Bronchus fibroblast of lung (primary cell): ENCODE measurements at places on chromosomes 2 and 18. TPM values are rescaled to one million over a fixed set of nuclear protein-coding genes. Genes with fewer than 3 reads are reported as not detected.

NHEJ1 gene
- 16.3 and 18.6 TPM in 2 replicates for total RNA-seq

KDM3A gene
- 4.8 and 7.2 TPM in 2 replicates for total RNA-seq

CABYR gene
- total RNA-seq = 6.7 and 7.6 TPM in 2 replicates

TRIM43 gene
- total RNA-seq = not detected in 2 replicates

CD207 gene
- total RNA-seq = not detected in 2 replicates

UGT1A5 gene
- not detected in 2 replicates for total RNA-seq

CCDC150 gene
- 1.6 and 4.4 TPM in 2 replicates for total RNA-seq

MC2R gene
- total RNA-seq = not detected in 2 replicates

CRACDL gene
- under 0.01 TPM in 1 of 2 replicates, not detected in the other for total RNA-seq

GAREM2 gene
- total RNA-seq = 0.34 and 0.45 TPM in 2 replicates

MYO3B gene
- under 0.01 TPM in 1 of 2 replicates, not detected in the other for total RNA-seq

PSTPIP2 gene
- 7.1 and 7.6 TPM in 2 replicates for total RNA-seq

NOSTRIN gene
- total RNA-seq = under 0.01 TPM in 1 of 2 replicates, not detected in the other

PROC gene
- total RNA-seq = not detected in 2 replicates

CROCC2 gene
- not detected in 2 replicates for total RNA-seq

FTCDNL1 gene
- total RNA-seq = 0.30 and 1.2 TPM in 2 replicates

CYP27C1 gene
- not detected in 2 replicates for total RNA-seq

CD8B2 gene
- not detected in 2 replicates for total RNA-seq

CNOT11 gene
- 29.3 and 34.1 TPM in 2 replicates for total RNA-seq

EMILIN1 gene
- total RNA-seq = 188 and 191 TPM in 2 replicates

ANKRD30B gene
- under 0.01 TPM in 1 of 2 replicates, not detected in the other for total RNA-seq

ZNF804A gene
- total RNA-seq = 2.7 and 3.7 TPM in 2 replicates
